Neuronal stem cell (in vitro differentiated cells): ENCODE measurements at places on chromosomes 7 and 10.

DNA sequence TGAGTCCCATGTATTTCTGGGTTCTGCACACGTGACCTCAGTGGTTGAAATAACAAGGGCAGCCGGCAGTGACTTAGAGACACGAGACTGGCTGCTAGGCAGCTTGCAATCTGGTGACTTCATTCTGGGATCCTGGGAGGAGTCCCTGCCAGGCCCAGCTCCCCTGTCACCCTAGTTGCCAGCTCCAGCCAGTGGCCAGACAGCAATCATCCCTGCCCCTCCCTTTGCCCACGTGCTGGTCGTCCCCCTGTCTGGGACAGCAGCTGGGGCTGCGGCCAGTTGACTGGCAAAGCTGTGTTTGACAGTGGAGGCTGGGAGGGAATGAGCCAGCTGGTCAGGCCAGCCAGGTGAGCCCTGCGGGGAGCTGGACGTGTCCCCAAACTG lies 30.0 kb downstream of the ADGRA1 start:
- peaks cover 4% of the 10 kb centered on the region for H3K4me1 ChIP-seq
- H3K27me3 ChIP-seq = peaks cover 8% of the 10 kb centered on the region
- no peak overlapping the region for H3K27ac ChIP-seq
- DNase-seq = no peak

DNA sequence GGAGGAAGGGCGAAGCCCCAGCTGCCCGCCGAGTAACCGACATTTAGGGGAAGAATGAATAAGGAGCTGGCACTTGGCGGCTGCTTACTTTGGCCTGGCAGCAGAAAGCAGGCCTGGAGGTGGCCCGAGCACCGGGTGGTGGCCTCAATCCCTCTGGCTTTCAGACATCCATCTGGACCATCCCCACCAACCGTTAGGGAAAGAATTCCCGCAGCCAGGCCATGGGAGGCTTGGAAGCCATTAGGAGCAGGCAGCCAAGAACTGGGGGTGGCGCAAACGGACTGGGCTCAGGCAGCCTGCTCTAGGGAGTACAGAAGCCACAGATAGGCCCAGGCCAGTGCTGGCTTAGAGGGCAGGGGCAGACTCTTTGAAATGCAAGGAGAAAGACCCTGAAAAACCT lies 132.7 kb downstream of the NEURL1 start:
- DNase-seq = no peak
- no peak overlapping the region for H3K4me3 ChIP-seq
- H3K36me3 ChIP-seq = peaks cover 14% of the 10 kb centered on the region
- peaks cover 4% of the 10 kb centered on the region for H3K4me1 ChIP-seq
- H3K27me3 ChIP-seq = no peaks in the 10 kb centered on the region

- no peak overlapping the region for H3K4me3 ChIP-seq
- H3K36me3 ChIP-seq = no peaks in the 10 kb centered on the region
- no peak overlapping the region for H3K27ac ChIP-seq
- H3K4me1 ChIP-seq = no peaks in the 10 kb centered on the region
These were observed 28.9 kb upstream of the EZH2 start for GRCh38 chr7:148912758-148913541.

DNA sequence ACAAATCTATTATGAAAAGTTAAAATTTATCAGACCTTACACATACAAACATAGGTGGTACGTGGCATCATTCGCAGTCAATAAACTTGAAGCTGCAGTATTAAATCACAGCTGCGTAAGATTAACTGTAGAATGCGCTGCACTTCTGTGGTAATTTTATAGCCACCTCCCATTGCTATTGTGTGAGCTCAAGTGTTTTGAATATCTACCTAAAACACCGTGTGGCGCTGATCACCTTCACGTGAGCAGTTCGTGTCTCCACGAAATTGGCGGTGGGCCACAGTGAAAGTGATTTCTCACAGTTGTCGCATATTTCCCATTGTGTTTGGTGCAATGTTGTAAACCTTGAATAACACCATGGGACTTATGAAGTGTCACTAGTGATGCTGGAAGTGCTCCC lies 102.8 kb downstream of the PLPP4 start:
- DNase-seq = no peak
- peaks cover 10% of the 10 kb centered on the region for H3K4me1 ChIP-seq
- no peak overlapping the region for H3K27ac ChIP-seq
- no peaks in the 10 kb centered on the region for H3K36me3 ChIP-seq
- H3K4me3 ChIP-seq = no peak overlapping the region
- H3K27me3 ChIP-seq = no peaks in the 10 kb centered on the region

- H3K4me3 ChIP-seq = no peak overlapping the region
- no peak overlapping the region for H3K27ac ChIP-seq
- H3K27me3 ChIP-seq = peaks cover 4% of the 10 kb centered on the region
- no peaks in the 10 kb centered on the region for H3K36me3 ChIP-seq
These were observed 328.5 kb downstream of the ADARB2 start for GRCh38 chr10:1408651-1409367.

GRCh38 chr10:116891208-116891607 lies 41.9 kb downstream of the ENO4 start:
- DNase-seq = no peak
- H3K36me3 ChIP-seq = no peaks in the 10 kb centered on the region
- H3K4me1 ChIP-seq = peaks cover 9% of the 10 kb centered on the region
- no peak overlapping the region for H3K4me3 ChIP-seq
- H3K27me3 ChIP-seq = no peaks in the 10 kb centered on the region

GRCh38 chr7:121456015-121456414 lies 59.9 kb upstream of the FAM3C start:
- H3K4me3 ChIP-seq = no peak overlapping the region
- no peaks in the 10 kb centered on the region for H3K36me3 ChIP-seq
- no peak overlapping the region for H3K27ac ChIP-seq
- H3K27me3 ChIP-seq = no peaks in the 10 kb centered on the region
- no peak for DNase-seq
- H3K4me1 ChIP-seq = no peaks in the 10 kb centered on the region

DNA sequence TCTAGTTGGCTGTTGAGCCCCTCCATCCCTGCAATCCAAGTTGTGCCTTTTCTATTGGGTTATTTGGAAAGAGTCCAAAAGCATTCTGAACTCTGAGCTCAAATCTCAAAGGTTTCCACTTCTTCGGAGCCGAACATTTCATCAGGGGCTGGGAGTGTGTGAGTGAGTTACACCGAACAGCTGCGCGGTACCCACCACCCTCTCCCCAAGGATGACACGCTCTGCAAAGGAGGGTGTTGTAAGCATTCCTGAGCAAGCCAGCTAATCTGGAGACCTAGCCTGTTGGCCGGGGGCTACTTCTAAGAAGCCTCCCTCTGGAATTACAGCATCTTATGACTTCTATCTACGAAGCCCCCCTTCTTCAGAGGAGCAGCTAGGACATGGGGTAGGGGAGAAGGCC lies 270.5 kb downstream of the CREB5 start:
- H3K4me1 ChIP-seq = peaks cover 20% of the 10 kb centered on the region
- H3K27ac ChIP-seq = no peak overlapping the region
- no peaks in the 10 kb centered on the region for H3K27me3 ChIP-seq
- DNase-seq = no peak

DNA sequence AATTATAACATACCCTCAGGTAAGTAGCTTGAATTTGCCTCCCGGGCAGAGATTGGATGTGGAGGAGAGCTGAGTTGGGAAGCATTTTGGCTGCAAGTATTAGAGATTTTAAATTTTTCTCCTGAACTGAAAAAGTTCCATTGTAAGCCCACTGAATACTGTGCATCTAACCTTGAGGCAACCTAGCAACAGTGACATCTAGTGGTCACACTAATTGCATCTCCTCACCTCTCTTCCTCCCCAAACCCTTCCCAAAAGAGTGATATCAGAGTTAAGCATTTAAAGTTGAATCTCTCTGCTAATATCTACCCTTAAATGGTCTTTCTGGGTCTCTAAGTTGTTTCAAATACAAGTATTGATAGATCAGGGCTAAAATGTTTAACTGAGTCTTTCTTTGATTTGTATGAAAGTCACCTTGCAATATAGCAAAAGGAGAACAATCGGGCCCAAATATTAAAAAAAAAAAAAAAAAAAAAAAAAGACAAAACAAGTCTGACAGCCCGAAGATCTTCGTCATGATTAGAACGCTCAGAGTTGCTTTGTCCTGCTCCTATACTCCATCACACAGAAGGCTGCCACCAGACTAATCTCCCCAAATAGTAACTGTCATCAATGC lies 40.4 kb upstream of the DLX5 start:
- H3K27ac ChIP-seq = no peak overlapping the region
- no peak overlapping the region for H3K4me3 ChIP-seq
- peak; percentile 54 for DNase-seq
- no peaks in the 10 kb centered on the region for H3K4me1 ChIP-seq
